ENCODE measurements at places on chromosomes 16 and 17.

- DNase-seq, result no peak
These were observed 5.5 kb upstream of the RDM1 start for GRCh38 chr17:35936063-35936462.

GRCh38 chr17:7560172-7561027 is 1.3 kb upstream of the SENP3 start:
- DNase-seq, result peak; percentile 54

GRCh38 chr16:58127033-58127556 is 2.1 kb downstream of the CFAP20 start:
- peak; percentile 65 for DNase-seq

DNA sequence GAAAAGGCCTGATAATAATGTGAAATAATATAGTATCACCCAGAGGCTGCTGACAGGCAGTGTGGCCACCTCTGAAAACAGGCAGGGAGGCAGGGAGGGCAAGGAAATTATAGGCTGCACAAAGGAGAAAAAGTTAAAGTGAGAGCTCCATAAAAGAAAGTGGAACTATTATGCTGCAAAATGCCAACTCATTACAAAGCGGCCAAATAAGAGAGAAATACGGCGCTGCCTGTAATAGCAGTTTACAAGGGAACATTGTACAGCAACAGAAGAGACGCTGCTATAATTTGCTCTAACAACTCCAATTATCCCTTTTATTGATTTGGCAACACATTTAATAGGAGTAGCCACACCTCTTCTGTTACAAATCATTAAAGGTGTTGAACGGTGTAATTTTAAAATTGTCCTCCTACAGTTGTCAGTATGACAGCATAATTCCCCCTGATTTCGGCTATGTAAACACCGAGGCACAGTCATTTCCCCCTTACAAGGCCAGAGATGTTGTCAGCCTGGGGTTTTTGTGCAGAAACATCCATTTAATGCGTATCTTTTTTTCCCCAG is 120.3 kb downstream of the MRM1 start:
- no peak for DNase-seq

DNA sequence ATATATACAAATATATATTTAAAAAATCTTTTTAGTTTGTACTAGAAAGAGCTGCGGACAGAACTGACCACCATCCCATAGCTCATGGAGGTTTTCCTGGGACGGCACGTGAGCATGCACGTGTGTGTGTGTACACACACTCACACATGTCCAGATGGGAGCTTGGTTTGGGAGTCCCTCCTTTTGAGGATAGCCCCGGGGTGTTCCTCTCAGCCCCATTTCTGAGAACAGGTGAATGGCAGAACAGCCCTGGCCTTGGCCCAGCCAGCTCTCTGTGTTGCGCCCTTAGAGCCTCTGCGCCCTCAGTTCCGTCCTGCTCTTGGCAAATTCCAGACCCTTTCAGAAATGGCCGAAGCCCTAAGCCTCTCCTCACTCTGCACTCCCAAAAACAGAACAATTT is 70.1 kb downstream of the AMFR start:
- no peak for DNase-seq

DNA sequence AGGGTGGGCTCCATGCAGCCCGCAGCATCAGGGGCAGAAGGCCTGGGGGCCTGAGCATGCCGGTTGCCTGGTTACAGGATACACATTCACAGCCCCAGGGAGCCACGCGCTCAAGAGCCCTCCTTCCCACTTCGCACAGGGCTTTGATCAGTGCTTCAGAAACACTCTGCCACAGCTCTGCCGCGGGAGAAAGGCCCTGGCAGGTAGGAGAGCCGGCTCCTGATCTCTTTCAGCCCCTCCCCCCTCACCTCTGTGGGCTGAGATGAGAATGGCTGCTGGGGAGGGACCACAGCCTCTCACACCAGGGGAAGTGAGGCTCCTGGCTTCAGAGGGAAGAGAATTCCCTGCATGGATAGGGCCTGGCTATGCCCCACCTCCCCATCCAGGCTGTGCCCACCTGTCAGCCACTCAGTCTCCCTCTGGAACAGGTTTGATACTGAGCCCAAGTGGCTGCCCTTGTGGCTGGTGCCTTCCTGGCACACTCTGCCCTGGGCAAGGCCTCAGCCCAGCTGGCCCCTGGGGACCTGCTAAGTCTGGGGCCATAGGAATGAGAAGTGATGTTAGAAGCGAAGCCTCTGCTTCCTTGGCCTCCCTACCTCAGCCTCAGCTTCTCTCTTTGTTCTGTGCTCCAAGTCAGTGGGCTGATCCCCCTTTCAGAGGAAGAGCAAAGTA is 8.6 kb downstream of the DOK4 start:
- no peak for DNase-seq

Measured in MV-4-11 (cell line).